ENCODE measurements at places on chromosomes 11 and 22.

DNA sequence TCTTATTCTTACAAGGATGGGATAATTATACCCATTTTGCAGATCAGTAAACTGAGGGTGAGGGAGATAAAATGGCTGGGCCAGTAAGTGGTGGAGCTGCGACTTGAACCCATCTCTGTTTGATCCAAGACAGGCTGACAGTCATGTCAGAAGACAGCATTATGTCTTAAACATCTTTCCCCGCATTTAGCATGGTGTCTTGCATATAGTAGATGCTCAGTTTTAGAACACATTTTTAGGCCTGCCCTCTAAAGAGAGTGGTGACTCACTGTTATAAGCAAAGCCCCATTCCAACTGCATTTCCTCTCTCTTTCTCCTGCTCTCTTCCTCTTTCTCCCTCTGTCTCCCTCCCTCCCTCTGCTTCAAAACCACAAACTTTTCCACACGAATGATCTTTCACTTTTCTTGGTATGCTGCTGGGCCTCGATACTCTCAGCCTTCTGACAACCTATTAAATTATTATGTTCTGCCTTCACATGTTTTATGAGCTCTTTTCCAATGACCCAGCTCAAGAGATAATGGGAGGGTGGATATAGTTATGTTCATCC is 25.2 kb downstream of the CWC15 start:
- DNase-seq = no peak

- DNase-seq = peak; percentile 77
These were observed 32.5 kb downstream of the PLEKHA7 start for GRCh38 chr11:16981651-16982194.

DNA sequence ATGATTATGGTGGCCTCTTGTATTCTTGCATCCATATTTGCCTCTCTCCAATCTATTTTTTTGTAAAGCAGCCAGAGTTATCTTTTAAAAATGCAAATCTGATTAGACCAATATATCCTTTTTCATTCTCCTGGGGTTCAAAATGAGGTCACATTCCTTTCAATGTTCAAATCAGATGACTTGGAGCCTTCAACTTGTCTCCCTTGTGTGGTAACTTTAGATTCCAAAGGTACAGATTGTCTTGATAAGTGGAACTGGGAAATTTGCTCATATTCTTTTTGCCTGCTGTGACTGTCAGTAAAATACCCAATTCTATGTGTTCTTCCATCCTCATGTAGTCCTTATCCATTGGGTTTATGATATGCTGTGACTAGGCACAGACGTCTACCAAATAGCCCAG is 15.1 kb upstream of the CAPRIN1 start:
- no peak for DNase-seq

- no peak for DNase-seq
These were observed 18.4 kb upstream of the TLCD5 start for GRCh38 chr11:120306519-120307242.

GRCh38 chr11:77669848-77670511 is 32.4 kb upstream of the CLNS1A start:
- no peak for DNase-seq

GRCh38 chr22:28402060-28402459 is 277.6 kb downstream of the TTC28 start:
- no peak for DNase-seq

DNA sequence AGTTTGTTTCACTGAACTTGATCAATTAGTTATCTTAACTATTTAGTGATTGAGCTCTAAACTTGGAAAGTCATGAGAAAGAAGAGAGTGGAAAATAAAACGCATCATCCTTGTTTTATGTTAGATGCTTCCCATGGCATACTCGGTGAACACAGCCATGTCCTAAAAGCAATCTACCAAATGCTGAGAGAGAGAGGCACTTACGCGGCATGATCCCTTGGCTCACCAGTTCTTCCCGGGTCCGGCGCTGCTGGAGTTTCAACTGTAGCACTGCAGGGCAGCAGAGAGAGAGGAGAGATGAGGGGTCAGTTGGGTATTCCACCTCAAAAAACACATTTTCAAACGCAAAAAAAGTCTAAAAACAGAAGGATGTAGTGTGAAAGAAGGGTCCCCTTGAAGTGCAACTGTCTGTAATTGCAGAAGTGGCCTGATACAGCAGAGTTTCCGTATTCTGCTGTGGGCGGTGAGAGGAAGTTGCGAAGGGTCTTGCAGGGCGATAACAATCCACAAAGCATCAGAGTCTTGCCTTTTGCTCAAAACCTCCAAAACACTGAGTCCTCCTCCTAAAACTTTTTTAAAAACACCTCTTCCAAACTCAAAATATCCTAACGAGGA is 92.7 kb downstream of the SGSM3 start:
- DNase-seq = no peak

DNA sequence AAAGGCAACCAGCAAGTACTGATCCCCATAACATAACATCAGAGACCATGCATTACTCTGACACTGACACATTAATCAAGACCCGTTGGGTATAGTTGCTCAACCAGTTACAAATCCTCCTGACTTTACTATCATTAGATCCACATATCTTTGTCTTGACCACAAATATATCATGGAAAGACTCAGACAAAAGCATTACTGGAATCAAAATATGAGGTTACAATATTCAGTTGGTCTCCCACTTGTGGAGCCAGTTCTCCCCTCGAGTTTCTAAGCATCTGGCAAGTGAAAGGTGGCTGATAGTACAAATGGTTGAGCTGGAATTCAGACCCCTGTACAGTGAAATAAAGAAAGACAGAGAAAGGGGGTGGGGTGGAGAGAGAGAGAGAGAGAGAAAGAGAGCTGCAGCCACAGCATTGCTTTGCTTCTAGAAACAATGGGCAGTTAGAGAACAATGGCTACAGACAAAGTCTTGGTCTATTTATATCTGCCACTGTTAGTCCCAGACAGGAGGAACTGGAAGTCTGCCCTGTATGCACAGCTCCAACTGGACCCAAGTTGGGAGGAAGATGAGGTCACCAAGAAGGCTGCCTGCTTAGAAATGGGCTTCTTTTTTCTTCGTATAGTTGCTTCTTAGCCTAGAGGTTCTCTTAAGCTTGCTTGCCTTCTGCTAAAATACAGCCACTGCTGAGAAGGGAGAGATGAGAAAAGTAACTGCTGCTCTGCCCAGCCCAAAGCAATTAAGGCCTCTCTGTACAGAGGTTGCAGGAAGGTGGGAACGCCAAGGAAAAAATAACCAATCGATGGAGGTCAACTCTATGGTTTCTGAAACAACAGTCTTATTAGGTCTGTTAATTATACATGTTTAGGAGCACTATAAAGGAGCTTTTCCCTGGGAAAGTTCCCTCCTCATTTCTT is 85.5 kb downstream of the ETS1 start:
- DNase-seq = no peak

- DNase-seq = no peak
These were observed 33.0 kb downstream of the CECR2 start for GRCh38 chr22:17402293-17402692.

DNA sequence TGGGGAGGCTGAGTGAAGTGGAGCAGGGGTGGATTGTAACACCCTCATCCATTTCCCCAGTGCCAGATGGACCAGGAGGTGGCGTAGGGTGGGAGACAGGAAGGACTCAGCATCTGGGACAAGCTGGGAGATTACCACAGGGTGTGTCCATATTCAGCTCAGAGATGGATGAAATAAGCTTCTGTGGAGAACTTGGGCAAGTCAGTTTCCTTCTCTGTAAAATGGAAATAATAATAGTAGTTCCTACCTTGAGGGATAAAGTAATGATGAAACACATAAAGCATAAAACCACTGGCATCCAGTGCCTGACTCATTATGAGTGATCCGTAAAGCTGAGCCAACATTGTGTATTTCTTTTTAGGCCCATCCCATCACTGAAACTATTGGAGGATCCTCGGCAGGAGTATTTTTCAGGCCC is 607 bp upstream of the ROBO4 start:
- no peak for DNase-seq

- no peak for DNase-seq
These were observed 963 bp downstream of the TYMP start for GRCh38 chr22:50528682-50529415.

DNA sequence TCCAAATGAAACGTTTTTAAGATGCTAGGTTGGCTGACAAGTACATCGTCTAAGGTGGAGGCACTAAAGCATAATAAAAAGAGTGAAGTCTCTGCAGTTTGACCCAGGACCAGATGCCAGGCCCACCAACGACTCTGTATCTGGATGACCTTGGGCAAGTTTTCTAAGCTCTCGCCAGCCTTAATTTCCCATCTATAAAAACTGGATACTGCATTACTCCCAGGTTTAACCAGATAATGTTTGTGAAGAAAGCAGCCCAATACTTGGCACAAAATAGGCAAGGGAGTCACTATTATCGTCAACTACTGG is 49.0 kb downstream of the FAM83F start:
- DNase-seq = no peak

DNA sequence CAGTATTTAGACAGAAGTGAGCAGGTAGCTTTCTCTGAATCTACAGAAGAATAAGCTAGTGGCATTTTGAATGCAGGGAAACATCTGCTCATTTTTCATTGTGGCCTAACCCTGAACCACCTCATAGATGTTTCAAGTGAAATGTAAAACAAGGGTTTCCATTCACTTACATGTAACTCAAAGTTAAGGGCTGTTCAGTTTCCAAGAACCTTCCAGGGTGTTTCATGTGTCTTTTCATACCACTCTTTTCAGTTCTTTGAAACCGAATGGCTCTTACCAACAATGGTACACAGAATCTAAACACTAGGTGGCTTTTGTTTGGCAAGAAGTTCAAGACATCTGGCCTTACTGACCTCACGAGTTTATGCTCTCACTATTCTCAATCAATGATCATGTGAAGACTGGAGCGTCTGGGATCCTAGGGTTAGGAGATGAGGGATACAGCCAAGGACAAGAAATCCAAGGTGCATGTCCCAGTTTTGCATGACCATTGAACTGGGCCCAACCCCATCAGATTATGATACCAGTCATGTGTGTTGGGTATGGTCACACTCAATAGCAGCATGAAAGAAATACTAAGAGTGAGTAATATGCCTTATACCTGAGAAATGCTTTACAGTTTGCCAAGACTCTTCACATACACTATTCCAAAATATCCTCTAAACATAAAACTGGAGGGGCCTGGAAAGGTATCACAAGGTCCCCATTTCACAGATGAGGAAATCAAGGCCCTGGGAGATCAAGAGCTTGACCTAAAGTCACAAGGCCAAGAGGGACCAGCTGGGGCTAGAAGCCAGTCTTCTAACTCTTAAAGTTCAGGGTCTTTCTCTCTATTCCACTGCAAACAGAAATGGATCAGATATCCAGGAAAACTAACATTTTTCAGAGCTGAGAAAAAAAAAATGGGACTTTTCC is 92.7 kb downstream of the ETS1 start:
- no peak for DNase-seq

- DNase-seq = no peak
These were observed 224.8 kb upstream of the ZBED5 start for GRCh38 chr11:11082646-11083045.

- DNase-seq = no peak
These were observed 728 bp downstream of the RPL3 start for GRCh38 chr22:39318507-39319283.

GRCh38 chr11:67409781-67410368 is 5.6 kb upstream of the CARNS1 start:
- DNase-seq = no peak

GRCh38 chr11:127804747-127805400 is 782.5 kb downstream of the ETS1 start:
- no peak for DNase-seq

DNA sequence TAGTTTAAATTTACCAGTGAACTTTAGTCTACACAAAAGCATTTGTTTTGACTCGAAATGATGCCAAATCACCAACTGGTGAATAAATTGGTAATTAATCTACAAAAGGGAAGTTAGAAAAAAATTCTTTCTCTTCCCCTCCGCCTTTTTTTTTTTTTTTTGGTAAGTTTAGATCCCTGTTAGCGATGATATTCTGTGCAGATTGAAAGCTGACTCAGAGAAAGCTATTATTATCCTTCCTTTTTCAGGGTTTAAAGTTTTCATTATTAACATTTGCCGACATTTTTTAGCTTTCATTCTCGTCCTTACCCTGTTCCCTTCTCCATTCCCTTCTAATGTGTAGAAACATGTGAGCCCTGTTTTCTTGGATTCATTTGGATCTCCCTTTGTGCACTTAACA is 16.8 kb upstream of the NUP160 start:
- no peak for DNase-seq

- no peak for DNase-seq
These were observed 50.4 kb downstream of the DENND5A start for GRCh38 chr11:9214765-9215164.

- DNase-seq = no peak
These were observed 1.2 kb downstream of the NPTXR start for GRCh38 chr22:38842512-38843200.

DNA sequence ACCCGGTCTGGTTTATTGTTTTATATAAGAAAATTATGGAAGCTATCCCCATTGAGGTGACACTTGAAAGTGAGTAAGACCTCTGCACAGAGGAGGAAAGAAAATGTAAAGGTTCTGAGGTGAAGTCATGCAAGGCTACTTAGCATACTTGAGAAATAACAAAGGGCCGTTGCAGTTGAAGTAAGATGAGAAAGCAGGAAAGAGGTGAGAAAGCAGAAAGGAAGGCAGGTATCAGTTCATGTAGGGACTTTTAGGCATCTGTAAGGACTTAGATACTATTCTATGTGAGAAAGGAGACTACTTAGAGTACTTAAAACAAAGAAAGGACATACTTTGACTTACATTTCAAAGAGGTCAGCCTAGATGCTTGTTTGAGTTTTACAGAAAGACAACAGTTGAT is 84.7 kb downstream of the CASP12 start:
- no peak for DNase-seq

DNA sequence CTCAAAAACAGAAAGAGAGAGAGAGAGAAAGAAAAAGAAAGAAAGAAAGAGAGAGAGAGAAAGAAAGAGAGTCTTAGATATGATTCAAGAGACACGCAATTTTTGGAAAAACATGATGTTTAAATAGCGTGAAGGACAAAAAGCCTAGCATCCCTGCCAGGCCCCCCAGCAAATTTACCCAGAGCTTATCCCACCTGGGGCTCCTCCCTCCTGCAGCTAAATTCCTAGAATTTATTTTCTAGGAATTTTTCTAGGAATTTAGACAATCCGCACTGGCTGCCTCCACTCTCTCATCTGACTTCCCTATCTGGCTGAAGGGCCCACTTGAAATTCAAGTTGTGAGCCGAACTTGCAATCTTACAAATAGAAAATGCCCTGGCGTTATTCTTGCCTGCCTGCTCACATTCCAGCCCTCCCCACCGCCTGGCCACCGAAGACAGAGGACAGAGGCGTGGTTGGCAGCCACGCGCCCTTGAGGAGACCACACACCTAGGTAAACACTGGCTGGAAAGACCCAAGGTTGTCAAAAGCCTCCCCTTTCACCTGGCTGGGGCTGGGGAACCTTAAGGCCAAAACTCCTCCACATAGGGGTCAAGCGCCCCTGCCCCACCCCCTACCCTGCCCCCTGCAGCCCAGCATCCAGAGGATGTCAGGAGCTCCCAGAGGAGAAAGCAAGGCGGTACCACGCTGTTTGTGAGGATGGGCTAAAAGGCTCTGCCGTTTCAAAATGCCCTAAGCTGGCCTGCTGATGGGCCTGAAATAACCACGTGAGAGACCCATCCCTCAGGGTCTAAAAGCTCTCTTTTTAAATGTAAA is 42.2 kb downstream of the AHNAK start:
- DNase-seq = no peak

GRCh38 chr22:37172266-37173245 is 15.5 kb downstream of the C1QTNF6 start:
- DNase-seq = no peak
